ENCODE measurements at places on chromosomes 13 and 19. TPM values are rescaled to one million over a fixed set of nuclear protein-coding genes. Genes with fewer than 3 reads are reported as not detected.

- H3K27me3 ChIP-seq, result no peaks in the 10 kb centered on the region
- H3K4me3 ChIP-seq, result no peak overlapping the region
- no peaks in the 10 kb centered on the region for H3K4me1 ChIP-seq
- no peaks in the 10 kb centered on the region for H3K36me3 ChIP-seq
Measured at GRCh38 chr13:76596216-76596615, 290.0 kb downstream of the KCTD12 start.

GRCh38 chr13:34128661-34129060 is 310.7 kb downstream of the RFC3 start:
- no peak overlapping the region for H3K27ac ChIP-seq
- H3K36me3 ChIP-seq, result no peaks in the 10 kb centered on the region
- no peak overlapping the region for H3K4me3 ChIP-seq
- H3K27me3 ChIP-seq, result no peaks in the 10 kb centered on the region
- no peak for DNase-seq

The CYP4F2 gene
- total RNA-seq, result 6.9 TPM

DNA sequence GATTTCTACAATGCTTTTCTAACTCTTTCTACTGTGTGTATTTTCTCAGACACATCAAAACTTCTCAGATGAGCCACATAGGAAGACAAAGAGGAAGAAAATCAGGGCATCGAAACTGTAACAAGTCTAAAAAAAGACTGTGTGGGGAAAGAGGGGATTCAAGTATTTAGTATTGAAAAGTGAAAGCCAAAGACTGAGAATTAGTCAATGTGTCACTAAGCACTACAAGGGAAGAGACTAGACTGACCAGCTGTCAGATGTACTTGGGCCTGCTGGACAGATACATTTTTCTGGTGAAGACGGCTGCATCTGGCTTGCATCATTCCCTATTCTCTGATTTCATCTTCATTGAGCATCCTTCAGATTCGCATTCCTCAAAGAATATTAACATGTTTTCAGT is 25.4 kb downstream of the COMMD6 start:
- no peak overlapping the region for H3K4me3 ChIP-seq
- H3K27ac ChIP-seq, result no peak overlapping the region
- H3K27me3 ChIP-seq, result no peaks in the 10 kb centered on the region
- H3K36me3 ChIP-seq, result no peaks in the 10 kb centered on the region
- no peaks in the 10 kb centered on the region for H3K4me1 ChIP-seq
